ENCODE measurements at places on chromosomes 2 and 18.

- DNase-seq, result no peak
Observed at GRCh38 chr2:37080266-37080665, 3.9 kb downstream of the HEATR5B start.

GRCh38 chr2:68849579-68850030, 21.6 kb downstream of the BMP10 start:
- no peak for DNase-seq

GRCh38 chr2:119222863-119223520, 642 bp upstream of the STEAP3 start:
- DNase-seq, result no peak

DNA sequence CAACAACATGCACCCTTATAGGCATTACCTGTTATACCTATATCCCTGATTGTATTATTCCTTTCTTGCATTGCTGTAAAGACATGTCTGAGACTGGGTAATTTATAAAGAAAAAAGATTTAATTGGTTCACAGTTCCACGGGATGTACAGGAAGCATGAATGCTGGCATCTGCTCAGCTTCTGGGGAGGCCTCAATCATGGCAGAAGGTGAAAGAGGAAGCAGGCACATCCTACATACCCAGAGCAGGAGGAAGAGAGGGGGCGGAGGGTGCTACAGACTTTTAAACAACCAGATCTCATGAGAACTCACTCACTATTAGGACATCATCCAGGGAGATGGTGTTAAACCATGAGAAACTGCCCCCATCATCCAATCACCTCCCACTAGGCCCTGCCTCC, 191.7 kb upstream of the SPHKAP start:
- no peak for DNase-seq

GRCh38 chr18:32287873-32288272, 98.0 kb downstream of the MEP1B start:
- no peak for DNase-seq

DNA sequence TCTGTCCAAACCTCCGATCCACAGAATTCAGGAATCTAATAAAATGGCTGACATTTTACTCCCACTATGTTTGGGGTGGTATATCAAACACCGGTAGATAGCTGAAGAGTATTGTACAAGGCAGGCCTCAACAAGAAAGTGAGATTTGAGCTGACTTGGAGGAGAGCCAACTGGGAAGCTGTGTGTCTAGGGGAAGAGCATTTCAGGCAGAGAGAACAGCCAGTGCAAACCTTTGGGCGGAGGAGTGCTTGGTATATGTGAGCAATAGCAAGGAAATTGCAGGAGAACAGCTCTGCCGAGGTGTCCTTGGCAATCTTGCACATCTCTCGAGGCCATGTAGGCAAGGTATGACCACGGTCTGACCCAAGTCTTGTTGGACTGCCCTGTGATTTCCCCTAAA, 1.8 kb upstream of the MERTK start:
- DNase-seq, result peak; percentile 93

- DNase-seq, result no peak
Observed at GRCh38 chr18:11671156-11671555, 17.9 kb upstream of the GNAL start.

GRCh38 chr18:73331212-73331772, 463.5 kb upstream of the NETO1 start:
- DNase-seq, result no peak

DNA sequence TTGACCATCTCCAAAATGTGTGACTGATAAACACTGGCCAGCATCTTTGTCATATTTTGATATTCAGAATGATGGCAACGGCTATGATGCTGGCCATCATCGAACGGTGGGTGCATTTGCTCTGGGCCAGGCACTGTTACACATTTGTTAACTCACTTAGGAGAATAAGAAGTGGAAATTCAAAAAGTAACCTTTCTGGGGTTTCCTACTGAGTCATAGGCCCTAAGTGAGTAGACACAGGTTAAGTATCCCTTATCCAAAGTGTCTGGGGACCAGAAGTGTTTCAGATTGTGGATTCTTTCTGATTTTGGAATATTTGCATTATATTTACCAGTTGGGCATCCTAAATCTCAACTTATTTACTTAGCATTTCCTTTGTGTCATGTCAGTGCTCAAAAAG, 64.7 kb upstream of the TMEM87B start:
- DNase-seq, result no peak

Data from NCI-H2171 treated with DMSO at 0.1 percent for 48 hours (cell line).